Activated CD4-positive, alpha-beta T cell treated with anti-CD3 and anti-CD28 coated beads, Interleukin-2, amount 10 ng/mL, durations not matched to agents 7 days and 5 days (primary cell): ENCODE measurements at places on chromosomes 3 and 15. TPM values are rescaled to one million over a fixed set of nuclear protein-coding genes. Genes with fewer than 3 reads are reported as not detected.

Gene TMEM45A
- total RNA-seq = 0.15 TPM

Gene ROPN1B
- total RNA-seq = not detected

DNA sequence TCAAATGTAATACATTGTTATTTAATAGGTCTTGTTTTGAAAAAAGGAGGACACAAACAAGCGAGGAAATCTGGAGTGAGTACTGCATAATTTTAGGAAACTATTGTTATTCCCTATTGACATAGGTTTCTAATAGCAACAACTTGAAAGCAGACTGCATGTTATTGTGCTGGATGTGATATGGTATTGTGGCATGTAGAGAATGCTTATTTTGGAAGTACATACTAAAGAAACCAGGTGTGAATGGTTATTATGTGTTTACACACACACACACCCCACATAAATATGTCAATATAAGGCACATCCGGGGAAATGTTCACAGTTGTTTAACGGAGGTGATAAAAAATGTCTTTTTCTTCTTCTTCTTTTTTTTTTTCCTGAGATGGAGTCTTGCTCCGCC is 5.9 kb upstream of the MORF4L1 start:
- no peak for DNase-seq
- no peaks in the 10 kb centered on the region for H3K36me3 ChIP-seq
- no peak overlapping the region for H3K27ac ChIP-seq
- H3K27me3 ChIP-seq = no peaks in the 10 kb centered on the region
- H3K4me1 ChIP-seq = peaks cover 9% of the 10 kb centered on the region

- no peaks in the 10 kb centered on the region for H3K4me1 ChIP-seq
- no peaks in the 10 kb centered on the region for H3K36me3 ChIP-seq
- no peak for DNase-seq
- no peak overlapping the region for H3K27ac ChIP-seq
Observed at GRCh38 chr3:123655400-123655799, 70.5 kb upstream of the HACD2 start.

DNA sequence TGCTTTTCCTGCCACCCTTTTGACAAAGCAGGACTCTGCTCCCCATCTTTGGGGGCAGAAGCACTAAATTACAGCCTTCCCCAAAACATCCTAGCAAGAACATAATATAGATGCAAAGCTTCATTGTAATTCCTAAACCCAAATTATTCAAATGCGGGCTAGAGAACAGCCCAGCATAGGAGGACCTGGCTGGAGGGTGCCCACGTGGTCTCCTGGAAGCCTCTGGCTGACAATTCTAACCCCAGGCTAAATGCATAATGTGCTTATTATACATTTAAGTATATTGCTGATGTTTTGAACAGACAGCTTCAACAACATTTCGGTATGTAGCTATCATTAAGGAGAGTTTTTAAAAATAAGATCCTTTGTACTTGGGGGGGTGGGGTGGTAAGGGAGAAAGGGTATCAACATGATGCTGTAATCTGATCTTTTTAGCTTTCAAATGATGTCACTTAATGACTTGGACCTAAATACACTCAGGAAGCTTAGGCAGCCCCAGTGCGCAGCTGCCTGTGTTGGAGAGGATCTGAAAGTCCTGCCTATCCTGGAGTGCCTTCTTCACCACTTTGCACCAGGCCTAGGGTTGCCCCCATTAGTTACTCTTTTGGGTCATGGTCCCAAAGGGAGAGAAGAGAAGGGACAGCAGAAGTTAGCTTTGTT is 57.2 kb upstream of the USP3 start:
- peaks cover 6% of the 10 kb centered on the region for H3K27me3 ChIP-seq
- peaks cover 10% of the 10 kb centered on the region for H3K4me1 ChIP-seq
- no peak overlapping the region for H3K4me3 ChIP-seq
- H3K36me3 ChIP-seq = no peaks in the 10 kb centered on the region
- no peak overlapping the region for H3K27ac ChIP-seq

DNA sequence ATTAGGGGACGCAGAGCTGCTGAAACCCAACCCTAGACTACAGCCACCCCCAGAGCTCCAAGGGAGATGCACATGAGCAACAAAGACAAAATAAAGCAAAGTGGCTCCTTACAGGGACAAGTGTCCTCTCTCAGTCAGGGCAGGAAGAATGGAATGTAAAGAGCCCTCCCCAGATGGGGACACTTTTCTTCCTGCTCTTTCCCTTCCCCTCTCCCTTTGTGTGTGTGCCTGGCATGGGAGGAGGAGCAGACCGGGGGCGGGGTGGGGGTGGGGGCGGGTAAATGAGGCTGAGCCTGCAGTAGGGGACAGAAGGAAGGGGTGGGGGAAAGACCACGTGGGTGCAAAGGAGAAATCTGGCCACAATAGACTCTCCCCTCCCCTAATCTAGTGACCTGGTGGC is 37.4 kb downstream of the ACAA1 start:
- no peaks in the 10 kb centered on the region for H3K4me1 ChIP-seq
- peaks cover 5% of the 10 kb centered on the region for H3K27me3 ChIP-seq
- H3K36me3 ChIP-seq = no peaks in the 10 kb centered on the region
- H3K4me3 ChIP-seq = no peak overlapping the region
- H3K27ac ChIP-seq = no peak overlapping the region

- H3K4me3 ChIP-seq = no peak overlapping the region
- H3K36me3 ChIP-seq = peaks cover 5% of the 10 kb centered on the region
- DNase-seq = no peak
- no peak overlapping the region for H3K27ac ChIP-seq
- H3K4me1 ChIP-seq = peaks cover 59% of the 10 kb centered on the region
- H3K27me3 ChIP-seq = no peaks in the 10 kb centered on the region
Observed at GRCh38 chr15:90820481-90820880, 47.9 kb upstream of the FURIN start.
